ENCODE measurements at places on chromosomes 4 and X.

GRCh38 chr4:83285055-83285407 is 433 bp upstream of the COQ2 start:
- DNase-seq, result peak; percentile 38

- DNase-seq, result no peak
Measured at GRCh38 chrX:100247826-100248225, 162.2 kb downstream of the PCDH19 start.

GRCh38 chr4:125484912-125485311 is 170.2 kb downstream of the FAT4 start:
- DNase-seq, result no peak

GRCh38 chrX:10897768-10898167 is 213.4 kb upstream of the HCCS start:
- DNase-seq, result no peak

GRCh38 chr4:158610790-158611189 is 60.9 kb downstream of the C4orf46 start:
- no peak for DNase-seq

All from muscle of back (tissue), 13 donors.